ENCODE measurements at places on chromosomes 3 and 15.
A peak's percentile ranks its signal among the peaks of the same experiment; 100 is the strongest.

DNA sequence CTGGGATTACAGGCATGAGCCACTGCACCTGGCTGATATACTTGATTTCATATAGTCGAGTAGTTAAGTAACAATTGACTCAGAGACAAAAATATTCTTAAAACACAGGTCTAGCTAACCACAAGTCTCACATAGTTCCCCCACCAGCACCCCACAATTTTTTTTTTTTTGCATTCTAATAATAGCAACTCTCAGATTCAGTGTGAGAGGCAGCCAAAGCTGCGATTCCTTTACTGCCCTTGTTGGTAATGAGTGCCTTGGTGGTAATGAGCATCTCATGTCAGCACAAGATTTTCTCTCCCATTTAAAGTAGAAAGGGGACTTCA, 72.5 kb downstream of the WWTR1 start:
- peak; percentile 54 for DNase-seq

DNA sequence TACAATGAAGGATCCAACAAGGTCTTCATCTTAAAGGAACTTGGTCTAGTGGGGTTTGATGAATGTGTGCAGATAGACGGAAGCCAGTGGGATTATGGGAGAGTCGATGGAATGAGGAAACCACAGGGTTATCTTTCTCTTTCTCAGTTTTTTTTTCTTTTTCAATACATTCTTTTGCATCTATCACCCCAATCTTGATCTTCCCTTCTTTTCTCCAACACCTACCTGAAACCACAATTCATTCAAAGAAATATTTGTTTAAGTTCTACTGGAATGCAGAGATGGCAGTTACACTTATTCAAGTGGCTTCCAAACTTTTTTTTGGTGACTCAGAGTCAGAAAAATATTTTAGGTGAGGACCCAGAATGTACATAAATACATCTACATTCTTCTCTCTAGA, 1.7 kb downstream of the TMEM212 start:
- DNase-seq, result no peak

DNA sequence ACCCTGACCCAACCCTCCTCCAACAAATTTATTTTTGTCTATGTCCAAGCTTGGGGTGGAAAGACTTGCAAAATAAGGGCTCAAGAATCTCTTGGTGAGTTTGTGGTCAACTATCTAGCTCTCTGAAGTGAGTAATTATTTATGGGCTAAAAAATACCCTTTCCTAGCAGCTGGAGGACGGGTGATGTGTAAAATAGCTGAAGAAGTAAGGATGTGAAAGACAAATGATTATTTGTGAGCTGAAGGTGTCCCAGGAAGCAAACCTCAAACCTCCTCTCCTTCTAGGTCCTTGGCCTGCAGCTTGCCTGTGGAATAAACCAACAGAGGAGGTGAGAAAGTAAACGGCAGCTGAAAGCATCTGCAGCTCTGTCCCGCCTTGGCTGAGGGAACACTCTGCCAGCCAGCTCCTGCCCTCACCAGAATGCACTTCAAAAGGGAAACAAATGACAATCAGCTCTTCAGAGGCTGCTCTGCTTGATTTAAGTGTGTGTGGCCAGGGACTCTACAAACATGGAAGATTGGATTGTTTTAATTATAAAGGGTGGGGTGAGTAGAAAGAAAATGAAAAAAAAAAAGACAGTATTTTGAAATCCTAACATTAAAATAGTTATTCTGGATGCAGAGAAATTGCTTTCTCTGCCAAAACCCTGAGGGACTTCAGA, 60.3 kb downstream of the TM4SF4 start:
- no peak for DNase-seq

DNA sequence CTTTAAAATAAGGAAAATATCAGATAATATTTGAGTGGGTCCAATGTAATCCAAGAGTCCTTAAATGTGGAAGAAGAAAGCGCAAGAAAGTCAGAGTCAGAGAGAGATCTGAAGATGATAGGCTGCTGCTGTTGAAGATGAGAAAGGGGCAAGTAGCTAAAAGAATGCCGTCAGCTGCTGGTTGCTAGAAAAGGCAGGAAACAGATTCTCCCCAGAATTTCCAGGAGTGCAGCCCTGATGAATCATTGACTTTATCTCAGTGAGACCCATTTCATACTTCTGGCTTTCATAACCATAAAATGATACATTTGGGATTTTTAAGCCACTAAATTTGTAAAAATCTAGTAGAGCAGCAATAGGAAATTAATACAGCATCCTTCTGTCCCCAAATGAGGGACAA, 7.5 kb upstream of the CHMP2B start:
- no peak for DNase-seq

DNA sequence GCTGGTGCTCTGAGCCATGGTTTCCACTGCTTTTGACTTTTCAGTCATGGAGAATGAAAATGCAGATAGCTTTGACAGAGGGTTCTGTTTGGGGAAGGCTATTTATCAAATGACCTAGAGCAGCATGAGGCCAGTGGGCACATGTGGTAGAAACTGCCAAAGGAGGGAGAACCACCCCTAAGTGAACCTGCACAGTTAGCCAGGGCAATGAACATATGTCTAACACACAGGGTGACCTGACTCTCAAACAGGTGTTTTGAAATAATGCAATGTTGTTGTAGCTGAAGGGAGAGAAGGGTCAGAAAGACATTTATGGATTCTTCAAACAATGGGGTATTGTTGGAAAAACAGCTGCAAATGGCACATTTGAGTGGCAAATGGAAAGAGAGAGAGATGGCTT, 174.4 kb upstream of the FAM3D start:
- DNase-seq, result no peak

DNA sequence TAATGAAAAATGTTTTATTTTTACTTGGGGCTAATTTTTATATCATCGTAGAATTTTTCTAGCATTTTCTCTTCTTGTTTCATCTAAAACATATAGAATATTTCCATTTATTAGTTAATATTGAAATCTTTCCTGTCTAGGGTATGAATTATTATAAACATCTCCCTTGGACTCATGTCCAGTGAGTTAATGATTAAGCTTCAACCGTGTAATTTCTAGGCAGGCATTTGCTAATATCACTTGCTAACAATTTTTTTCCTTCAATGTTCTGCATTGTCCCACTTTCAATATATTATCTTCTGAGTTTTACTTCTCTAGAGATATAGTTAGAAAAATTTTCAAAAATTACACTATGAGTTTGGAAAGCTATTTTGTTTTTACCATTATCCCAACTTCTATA, 1371.6 kb upstream of the EPHA6 start:
- DNase-seq, result no peak

Data from GM20000 (cell line).